Activated gamma-delta T cell treated with Interleukin-2 at 50 U/mL for 16 hours (primary cell): ENCODE measurements at places on chromosomes 2 and 18.

DNA sequence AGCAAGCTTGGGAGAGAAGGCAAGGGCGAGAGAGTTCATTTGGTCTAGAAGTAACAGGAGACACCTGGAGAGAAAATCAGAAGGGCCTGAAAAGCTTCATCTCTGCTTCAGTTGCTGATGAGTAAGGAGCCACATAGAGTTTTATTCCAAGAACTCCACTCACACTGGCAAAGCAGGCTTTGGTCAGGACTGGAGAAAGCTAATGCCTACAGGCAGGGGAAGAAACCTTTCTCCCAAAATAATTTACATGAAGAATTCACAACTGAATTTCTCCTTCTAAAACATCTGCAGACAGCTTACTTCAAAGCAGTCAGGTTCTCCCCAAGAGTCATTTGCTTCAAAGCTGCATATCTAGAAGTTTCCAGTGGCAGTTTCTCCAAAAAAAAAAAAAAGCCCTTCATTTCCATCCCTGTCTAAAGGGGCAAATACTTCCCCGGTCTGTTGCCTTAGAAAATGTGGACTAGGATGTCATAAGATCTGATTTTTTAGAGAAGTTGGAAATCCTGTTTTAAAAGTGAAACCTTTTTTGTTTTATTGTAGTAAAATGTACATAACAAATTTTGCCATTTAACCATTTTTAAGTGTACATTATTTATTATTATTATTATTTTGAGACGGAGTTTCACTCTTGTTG lies 46.3 kb downstream of the TMEM247 start:
- DNase-seq, result no peak

DNA sequence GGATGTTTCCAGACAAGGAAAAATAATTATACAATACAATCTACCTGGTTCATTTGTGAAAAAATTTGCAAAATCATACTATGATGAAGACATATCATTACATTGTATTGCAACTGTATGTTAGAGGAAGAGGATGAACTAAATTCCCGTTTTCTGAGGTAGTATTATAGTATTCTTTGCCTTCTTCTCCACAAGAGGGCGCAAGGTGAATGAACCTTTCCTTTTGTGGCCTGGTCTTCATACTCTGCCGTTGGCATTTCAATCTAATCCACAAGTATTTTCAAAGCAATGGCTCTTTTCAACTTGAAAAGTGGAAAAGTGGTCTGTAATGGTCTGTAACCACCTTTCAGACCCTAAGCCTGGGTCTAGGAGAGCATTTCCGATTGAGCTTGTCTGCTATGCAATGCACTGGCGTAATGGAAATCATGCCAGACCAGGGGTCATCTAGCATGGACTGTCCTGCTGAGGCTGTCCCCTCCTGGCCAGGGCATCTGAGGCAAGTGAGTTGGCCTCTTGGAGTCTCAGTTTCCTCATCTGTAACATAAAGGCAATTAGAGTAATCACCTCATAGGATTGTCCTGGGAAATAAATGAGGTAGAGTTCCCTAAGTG lies 30.8 kb upstream of the ZNF396 start:
- DNase-seq, result peak; percentile 37

DNA sequence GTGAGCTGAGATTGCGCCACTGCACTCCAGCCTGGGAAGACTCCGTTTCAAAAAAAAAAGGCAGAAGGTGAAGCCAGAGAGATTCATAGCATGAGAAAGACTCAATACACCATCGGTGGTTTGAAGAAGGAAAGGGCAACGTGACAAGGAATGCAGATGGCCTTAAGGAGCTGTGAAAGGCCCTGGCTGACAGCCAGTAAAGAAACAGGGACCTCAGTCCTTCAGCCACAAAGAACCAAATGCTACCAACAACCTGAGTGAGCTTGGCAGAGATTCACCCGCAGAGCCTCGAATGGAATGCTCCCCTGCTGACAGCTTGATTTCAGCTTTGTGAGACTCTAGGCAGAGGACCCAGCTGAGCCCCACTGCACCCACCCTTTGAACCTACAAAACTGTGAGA lies 154.9 kb upstream of the NDUFV2 start:
- DNase-seq, result no peak

DNA sequence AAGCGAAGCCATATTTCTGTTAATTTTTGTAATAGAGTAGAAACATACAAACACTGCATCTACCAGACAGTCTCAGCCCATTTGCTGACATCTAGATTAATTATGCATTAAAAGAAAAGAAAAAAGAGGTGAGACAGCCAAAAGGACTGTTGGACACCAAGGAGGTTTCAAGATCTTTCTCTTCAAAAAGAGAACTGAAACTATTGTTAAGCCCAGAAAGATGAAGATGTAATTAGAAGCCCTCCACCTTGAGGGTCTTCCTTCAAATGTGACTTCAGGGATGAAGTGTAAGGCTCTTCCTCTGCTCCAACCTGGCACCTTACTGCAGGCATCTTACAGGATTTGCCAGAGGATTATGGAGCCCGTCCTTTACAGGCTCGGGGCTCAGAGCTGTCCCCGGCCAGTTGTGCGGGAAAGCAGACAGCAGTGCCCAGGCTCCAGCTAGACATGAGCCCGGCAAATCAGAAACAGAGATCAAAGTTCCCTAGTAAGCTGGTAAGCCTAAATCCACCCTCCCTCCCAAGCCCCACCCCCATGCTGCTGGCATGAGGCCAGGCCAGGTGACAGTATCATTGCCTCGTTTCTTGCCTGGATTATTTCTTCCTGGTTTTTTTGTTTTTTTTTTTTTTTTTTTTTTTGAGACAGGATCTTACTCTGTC lies 38.9 kb downstream of the ADI1 start:
- DNase-seq, result no peak

GRCh38 chr2:10057231-10058107 lies 14.1 kb downstream of the KLF11 start:
- no peak for DNase-seq

GRCh38 chr2:110863726-110864125 lies 131.4 kb downstream of the ACOXL start:
- no peak for DNase-seq

- no peak for DNase-seq
Observed at GRCh38 chr2:40433736-40434135, 18.2 kb downstream of the SLC8A1 start.

DNA sequence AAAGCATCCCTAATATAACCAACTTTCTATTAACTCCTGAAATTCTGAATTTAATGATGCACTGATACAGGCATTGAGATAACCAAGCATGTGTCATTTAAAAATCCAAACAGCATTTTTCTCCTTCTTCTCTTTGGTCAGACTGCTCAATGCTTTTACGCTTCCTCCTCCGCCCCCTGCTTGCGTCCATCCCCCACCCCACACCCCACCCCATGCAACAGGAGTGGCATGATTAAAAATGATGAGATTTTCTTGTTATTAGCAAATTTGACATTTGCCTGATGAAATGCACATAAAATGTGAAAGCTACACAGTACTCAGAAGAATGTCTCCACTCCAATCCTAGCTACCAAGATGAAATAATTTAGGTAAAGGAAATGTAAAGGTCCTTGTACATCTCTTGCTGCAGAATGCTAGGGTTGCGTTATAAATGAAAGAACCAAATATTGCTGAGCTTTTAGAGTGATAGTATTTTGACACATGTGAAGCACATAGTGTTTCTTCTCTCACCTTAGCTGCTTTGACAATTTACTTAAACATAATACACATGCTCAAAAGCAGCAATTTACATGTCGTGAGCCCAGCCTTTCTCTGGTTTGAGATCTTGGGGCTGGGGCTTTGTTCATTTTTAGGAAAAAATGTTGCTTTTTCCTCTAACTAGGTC lies 263.8 kb downstream of the MEIS1 start:
- DNase-seq, result no peak

DNA sequence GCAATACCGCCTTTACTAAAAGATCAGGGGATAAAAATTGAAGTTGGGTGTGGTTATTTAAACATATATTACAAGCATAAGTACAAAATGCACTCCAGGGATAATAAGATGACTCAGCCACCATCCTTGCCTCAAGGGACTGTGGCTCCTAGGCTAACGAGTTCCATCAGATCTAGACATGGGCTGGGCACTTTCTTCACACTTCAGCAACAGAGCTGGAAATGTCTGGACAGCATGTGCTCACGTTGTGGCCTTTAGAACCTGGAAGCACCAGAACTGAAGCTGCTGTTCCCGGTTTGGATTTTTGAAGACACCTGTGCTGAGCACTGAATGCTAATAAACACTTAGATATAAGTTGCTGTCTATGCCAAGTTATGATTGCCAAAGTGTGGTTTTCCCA lies 384.2 kb upstream of the SALL3 start:
- DNase-seq, result no peak

DNA sequence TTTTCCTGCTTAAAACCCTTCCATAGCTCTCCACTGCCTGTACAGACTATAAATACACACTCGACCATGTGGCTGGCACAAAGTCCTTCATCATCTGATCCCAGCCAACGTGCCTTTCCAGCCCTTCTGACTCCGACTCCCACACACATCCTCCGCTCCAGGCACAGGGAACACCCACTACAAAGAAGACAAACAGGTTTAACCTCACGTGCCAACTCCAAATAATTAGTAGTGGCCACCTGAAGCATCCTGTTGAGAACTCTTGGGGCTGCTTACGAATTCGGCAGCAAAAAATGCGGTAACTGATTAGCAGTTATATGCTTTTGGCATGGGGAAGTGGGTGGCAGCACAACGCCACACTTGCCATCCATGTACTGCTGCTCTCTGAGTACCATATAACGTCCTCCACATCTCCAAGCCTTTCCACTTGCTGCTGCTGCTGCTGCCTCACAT lies 12.1 kb downstream of the SPIRE1 start:
- DNase-seq, result no peak

GRCh38 chr2:61689568-61689967 lies 151.4 kb upstream of the XPO1 start:
- no peak for DNase-seq

DNA sequence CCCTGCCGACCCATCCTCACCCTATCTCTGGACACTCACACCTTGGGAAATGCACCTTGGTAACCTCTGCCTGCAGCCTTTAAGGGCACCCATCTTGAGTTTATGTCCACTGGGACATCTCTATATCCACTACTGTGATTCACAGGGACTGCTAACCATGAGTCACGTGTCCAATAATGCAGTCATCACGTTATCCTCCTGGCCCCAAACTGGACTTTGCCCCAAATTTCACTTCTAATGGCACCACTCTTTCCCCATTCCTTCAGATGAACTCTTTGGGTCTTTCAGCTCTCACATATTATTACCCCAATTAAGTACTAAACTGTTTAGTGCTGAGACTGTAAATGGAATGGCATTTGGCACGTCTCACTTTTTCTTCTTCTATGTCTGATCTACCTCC lies 71.2 kb upstream of the TMEM200C start:
- DNase-seq, result no peak

DNA sequence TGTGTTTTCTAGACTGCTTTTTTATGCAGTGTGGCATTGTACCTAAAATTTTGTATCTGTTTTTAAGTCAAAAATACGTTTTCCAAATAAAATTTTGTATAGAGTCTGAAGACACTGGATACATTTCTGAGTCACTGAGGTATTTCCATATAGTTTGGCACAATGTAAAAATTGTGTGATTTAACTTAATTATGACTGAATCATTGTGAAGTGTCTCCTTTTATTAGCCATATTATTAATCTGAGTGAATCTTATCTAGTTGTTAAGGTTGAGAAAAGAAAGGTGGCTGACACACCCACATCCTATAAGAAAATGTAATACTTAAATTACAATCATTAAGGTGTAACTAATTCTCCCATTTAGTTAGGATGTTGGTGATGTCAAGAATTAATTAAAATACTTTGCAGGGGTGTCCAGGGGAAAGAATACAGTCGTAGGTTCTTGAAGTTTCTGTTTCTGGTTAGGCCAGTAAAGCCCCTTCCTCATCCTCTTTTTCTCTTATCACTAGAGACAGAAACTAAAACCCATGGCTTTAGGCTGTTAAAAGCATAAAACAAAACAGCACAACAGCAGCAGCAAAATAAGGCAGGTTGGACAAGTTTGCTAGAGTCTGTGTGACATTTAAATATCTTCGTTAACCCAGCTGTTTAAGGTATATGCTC lies 71.6 kb downstream of the UBE2E3 start:
- DNase-seq, result no peak

GRCh38 chr2:20592106-20593071 lies 58.5 kb downstream of the HS1BP3 start:
- DNase-seq, result no peak

DNA sequence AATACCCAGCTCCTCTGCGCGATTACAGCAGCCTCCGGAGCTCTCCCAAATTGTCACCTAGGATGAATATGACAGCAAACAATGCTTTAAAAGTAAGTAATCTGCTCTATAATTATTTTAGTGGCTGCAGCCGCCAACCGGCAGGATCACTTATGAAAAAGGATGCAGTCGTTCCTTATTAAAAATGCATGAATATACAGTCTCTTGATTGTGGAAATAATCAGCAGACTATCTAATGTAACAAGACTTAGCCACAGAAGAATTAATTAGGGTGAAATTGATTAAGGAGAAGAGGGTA lies 71.8 kb upstream of the STPG4 start:
- no peak for DNase-seq

DNA sequence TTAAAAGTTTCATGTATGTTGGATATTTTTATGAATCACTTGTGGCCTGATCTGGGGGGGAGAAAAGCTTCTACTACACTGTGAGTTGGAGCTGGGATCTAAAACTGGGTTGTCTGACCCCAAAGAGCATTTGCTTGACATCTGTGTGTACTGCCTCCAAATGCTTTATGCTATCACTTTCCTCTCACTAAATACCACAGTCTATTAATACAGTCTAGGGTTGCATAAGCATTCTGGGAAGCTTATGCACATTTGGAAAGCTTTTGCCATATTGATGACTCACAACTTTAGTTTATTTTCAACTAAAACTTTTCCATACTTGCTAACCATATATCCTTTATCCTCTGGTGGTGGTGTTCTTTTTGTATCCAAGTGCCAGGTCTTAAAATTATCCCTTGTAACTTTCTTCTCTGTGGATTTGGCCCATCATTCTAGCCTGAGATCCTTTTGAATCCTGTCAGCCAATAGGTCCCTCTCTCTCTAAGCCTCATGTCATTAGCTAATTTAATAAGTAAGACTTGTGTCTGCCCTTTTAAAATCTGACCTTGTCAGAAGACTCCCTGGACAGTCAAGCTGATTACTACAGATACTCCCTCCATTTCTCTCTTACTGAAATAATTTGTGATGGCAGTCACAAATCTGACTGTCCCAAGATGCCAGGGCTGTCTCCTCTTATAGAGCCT lies 72.7 kb downstream of the NXPH2 start:
- DNase-seq, result no peak

GRCh38 chr2:150978053-150978452 lies 283.6 kb downstream of the RBM43 start:
- DNase-seq, result no peak

- no peak for DNase-seq
Observed at GRCh38 chr2:121969166-121969565, 213.7 kb downstream of the TSN start.

- no peak for DNase-seq
Observed at GRCh38 chr18:34709750-34710441, at the start of gene DTNA. TSS of gene DTNA (plus strand) at chr18:34710298. CDS start at chr18:34755977, 45,679 bp downstream.
